ENCODE measurements at places on chromosomes 11 and 22. TPM values are rescaled to one million over a fixed set of nuclear protein-coding genes. Genes with fewer than 3 reads are reported as not detected.

Gene STK33
- total RNA-seq, result 2.8 TPM

Gene MSANTD4
- total RNA-seq, result 17.7 TPM

Gene MORC2
- total RNA-seq, result 15.2 TPM

Gene PANX3
- total RNA-seq, result not detected

Gene FXYD6
- 21.6 TPM for total RNA-seq

Gene WNT11
- not detected for total RNA-seq

Gene OR8H1
- total RNA-seq, result not detected

Gene CDKN1C
- 30.1 TPM for total RNA-seq

Gene SCT
- total RNA-seq, result not detected

Gene YAP1
- total RNA-seq, result 193 TPM

Gene CRYBB3
- total RNA-seq, result not detected

Gene GALNT18
- total RNA-seq, result 0.96 TPM

Gene TMEM191C
- total RNA-seq, result 0.13 TPM

Gene SCARF2
- 26.1 TPM for total RNA-seq

Gene MIOX
- total RNA-seq, result not detected

Gene B4GALNT4
- total RNA-seq, result 50.0 TPM

Gene RAG2
- total RNA-seq, result not detected

Gene APOBEC3B
- total RNA-seq, result 9.7 TPM
